ENCODE measurements at places on chromosomes 7 and 10. TPM values are rescaled to one million over a fixed set of nuclear protein-coding genes. Genes with fewer than 3 reads are reported as not detected.

Gene PARD3
- 36.1 TPM for total RNA-seq

Gene FRMPD2
- not detected for total RNA-seq

Gene ZNF438
- 2.9 TPM for total RNA-seq

DNA sequence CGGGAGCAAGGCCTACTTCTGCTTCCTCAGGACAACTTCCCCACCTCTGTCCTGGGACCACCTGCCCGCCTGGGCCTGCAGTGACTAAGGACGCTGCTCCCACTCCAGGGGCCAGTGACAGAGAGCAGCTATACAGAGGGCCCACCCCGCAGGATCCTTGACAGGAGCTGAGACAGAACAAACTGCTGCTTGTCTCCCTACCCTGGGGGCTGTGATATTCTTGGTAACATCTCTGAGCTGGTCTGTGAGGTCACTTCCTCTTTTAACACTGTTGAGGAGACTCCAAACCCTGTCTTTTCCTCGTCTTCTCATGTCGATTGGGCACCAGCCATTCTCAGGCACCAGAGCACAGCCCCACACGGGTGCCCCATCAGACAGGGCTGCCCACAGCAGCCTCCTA, 6.9 kb upstream of the MRPS24 start:
- H3K4me3 ChIP-seq = no peak overlapping the region
- peaks cover 7% of the 10 kb centered on the region for H3K36me3 ChIP-seq
- peaks cover 3% of the 10 kb centered on the region for H3K4me1 ChIP-seq
- DNase-seq = no peak

DNA sequence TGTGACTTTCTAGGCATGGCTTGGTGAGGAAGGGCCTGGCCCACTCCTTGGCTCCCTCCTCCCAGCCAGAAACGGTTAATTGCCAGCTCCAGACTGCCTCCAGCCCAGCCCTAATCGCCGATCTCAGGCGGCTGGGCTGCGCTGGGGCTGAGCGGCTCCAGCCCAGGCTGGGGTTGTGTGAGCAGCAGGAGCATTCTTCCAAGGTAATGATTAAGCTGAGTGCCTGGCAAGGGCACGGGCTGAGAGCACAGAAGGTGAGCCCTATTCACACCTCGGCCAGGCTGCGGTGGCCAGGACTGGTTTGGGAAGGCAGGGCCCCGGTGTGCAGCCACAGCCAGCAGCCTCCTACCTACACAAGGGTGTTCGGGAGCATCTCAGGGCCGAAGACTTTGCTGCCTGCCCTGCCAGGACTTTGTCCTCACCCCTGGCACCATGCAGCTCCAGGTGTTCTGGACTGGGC, at the start of gene TMEM72:
Gene TMEM72, plus strand, starts transcription at position 257 of the 460 bp plus-strand sequence. Its CDS starts 176 bp downstream, at position 433.
- no peaks in the 10 kb centered on the region for H3K27me3 ChIP-seq
- DNase-seq = peak; percentile 94
- H3K4me1 ChIP-seq = peaks cover 60% of the 10 kb centered on the region
- peak within 1 kb of the TSS; percentile 73 for H3K27ac ChIP-seq
- H3K4me3 ChIP-seq = no peak within 1 kb of the TSS

- H3K27ac ChIP-seq = peak overlapping the region; percentile 60
- no peaks in the 10 kb centered on the region for H3K27me3 ChIP-seq
- peak; percentile 29 for DNase-seq
- peaks cover 57% of the 10 kb centered on the region for H3K4me1 ChIP-seq
- H3K36me3 ChIP-seq = no peaks in the 10 kb centered on the region
These were observed 137.6 kb downstream of the NRP1 start for GRCh38 chr10:33196710-33197491.

- H3K36me3 ChIP-seq = no peaks in the 10 kb centered on the region
- H3K4me3 ChIP-seq = no peak overlapping the region
- H3K4me1 ChIP-seq = no peaks in the 10 kb centered on the region
- H3K27ac ChIP-seq = no peak overlapping the region
These were observed 153.6 kb downstream of the CACNB2 start for GRCh38 chr10:18293536-18294510.

DNA sequence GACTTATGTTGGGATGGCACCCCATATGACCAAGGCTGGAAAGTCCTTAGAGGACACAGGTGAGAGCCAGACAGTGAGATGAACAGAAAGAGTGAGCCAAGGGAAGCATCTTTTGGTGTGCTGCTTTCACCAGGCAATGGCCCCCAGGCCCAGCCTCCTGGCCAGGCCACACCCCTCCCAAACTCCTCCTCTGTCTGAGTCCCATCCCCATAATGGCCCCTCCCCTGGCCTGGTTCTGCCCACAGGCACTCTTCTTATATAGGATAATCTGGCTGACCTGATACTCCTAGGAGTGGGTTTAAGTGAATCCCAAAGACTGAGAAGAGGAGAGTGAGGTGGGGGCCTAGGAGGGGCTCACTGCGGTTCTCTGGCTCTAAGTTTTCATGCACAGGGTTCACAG, 252.5 kb downstream of the RPS24 start:
- H3K4me1 ChIP-seq = peaks cover 11% of the 10 kb centered on the region
- no peak for DNase-seq
- no peaks in the 10 kb centered on the region for H3K27me3 ChIP-seq
- H3K36me3 ChIP-seq = no peaks in the 10 kb centered on the region
